Spleen (tissue), 13 donors: ENCODE measurements at places on chromosomes 7 and 10. TPM values are rescaled to one million over a fixed set of nuclear protein-coding genes. Genes with fewer than 3 reads are reported as not detected.

The RAMP3 gene
- 11.7 TPM for total RNA-seq

DNA sequence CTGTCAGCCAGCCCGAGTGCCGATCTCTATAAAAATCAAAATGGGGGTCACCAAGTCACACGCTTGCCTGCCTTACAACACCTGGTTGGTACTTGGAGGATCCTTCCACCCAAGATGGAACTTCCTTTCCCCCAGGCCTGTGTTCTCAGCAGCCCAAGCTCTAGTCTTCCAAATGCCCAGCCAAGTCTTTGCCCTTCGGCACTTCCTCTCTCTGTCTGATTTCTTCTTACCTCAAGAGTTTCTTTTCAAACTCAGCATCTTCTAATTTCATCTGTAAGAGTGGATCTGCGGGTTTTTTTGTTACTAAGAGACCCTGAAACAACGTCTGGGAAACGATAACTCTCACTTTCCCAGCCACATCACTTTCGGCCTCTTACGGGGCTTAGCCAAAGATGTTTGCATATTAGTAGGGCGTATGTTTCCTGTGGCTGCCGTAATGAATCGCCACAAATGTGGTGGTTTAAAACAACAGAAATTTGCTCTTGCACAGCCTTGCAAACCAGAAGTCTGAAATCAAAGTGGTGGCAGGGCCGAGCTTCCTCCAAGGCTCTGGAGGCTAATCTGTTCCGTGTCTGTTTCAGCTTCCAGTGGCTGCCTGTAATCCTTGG lies 219.9 kb downstream of the TCF7L2 start:
- no peak for DNase-seq

DNA sequence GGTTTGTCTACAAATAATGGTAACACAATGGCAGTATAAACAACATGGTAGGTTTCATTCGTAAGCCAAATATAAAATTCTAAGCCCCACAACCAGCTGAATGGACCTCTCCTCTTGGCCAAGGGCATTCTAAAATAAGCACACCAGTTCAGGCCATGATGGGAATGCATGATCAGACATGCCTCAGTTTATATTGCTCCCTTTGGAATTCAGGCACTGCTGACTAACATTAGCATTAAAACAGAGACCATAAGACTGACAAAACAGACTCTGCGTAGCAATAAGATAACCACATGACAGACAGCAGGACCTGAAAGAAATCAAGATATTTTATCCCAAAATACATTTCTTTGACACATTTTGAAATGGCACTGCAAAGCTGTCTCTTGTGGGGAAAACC lies 125.8 kb downstream of the FAM107B start:
- no peak for DNase-seq

DNA sequence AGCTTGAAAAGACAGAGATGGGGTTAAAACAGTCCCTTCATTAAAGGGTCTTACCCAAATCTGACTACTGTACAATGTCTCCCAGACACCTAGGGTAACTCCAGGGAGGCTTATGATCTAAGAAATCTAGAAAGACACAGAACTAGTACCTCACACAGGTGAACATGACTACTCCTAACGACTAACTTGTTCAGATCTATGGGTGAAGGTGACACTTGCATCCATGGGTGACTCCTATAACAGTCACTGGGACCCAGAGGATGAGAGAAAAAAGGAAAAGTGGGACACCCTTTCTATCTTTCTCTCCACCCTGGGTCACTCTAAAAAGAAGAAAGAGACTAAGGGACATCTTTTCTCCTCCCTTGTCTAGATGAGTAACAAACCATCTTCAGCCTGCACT lies 19.2 kb downstream of the AKR1C8 start:
- no peak for DNase-seq

GRCh38 chr7:1225441-1226185 lies 7.1 kb upstream of the UNCX start:
- DNase-seq: no peak

- DNase-seq: no peak
Measured at GRCh38 chr10:22477334-22478287, 132.3 kb downstream of the SPAG6 start.
